ENCODE measurements at places on chromosomes 6 and 20. TPM values are rescaled to one million over a fixed set of nuclear protein-coding genes. Genes with fewer than 3 reads are reported as not detected.
A peak's percentile ranks its signal among the peaks of the same experiment; 100 is the strongest.

DNA sequence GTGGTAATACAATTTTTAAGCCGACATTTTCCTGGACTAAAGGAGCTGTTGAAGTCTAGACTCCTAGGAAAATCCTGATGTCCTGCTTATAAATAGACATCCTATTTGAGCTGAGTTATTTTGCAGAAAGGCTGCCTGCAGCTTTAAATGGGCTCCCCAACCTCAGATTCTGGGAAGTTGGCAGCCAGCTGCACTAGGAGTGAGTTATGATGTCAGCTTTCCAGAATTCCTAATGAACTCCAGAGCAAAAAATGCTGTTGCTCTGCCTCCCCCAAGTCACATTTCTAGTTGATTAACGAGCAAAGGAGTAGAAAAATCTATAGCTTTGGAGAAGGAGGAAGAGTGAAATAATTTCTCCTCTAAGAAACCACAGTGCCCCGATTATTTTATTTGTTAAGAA lies 346.3 kb upstream of the SULF2 start:
- no peak overlapping the region for H3K27ac ChIP-seq
- H3K36me3 ChIP-seq: no peaks in the 10 kb centered on the region
- H3K27me3 ChIP-seq: peaks cover 39% of the 10 kb centered on the region
- DNase-seq: no peak

- DNase-seq: no peak
- H3K4me3 ChIP-seq: peak overlapping the region; percentile 76
- H3K4me1 ChIP-seq: peaks cover 25% of the 10 kb centered on the region
These were observed 793 bp upstream of the FAM50B start for GRCh38 chr6:3848380-3848779.

- H3K36me3 ChIP-seq: peaks cover 2% of the 10 kb centered on the region
- peaks cover 3% of the 10 kb centered on the region for H3K4me1 ChIP-seq
- no peak overlapping the region for H3K4me3 ChIP-seq
- DNase-seq: no peak
- no peak overlapping the region for H3K27ac ChIP-seq
These were observed 19.7 kb upstream of the RNF8 start for GRCh38 chr6:37334047-37334446.

GRCh38 chr6:11224252-11224965 lies 8.1 kb downstream of the NEDD9 start:
- H3K27ac ChIP-seq: peak overlapping the region; percentile 83
- peaks cover 39% of the 10 kb centered on the region for H3K4me1 ChIP-seq
- H3K4me3 ChIP-seq: peak overlapping the region; percentile 83
- H3K36me3 ChIP-seq: peaks cover 5% of the 10 kb centered on the region

GRCh38 chr6:126064748-126065401 lies 78.5 kb downstream of the TRMT11 start:
- no peaks in the 10 kb centered on the region for H3K4me1 ChIP-seq
- no peak overlapping the region for H3K4me3 ChIP-seq
- no peak for DNase-seq
- H3K27ac ChIP-seq: no peak overlapping the region
- H3K36me3 ChIP-seq: peaks cover 5% of the 10 kb centered on the region

DNA sequence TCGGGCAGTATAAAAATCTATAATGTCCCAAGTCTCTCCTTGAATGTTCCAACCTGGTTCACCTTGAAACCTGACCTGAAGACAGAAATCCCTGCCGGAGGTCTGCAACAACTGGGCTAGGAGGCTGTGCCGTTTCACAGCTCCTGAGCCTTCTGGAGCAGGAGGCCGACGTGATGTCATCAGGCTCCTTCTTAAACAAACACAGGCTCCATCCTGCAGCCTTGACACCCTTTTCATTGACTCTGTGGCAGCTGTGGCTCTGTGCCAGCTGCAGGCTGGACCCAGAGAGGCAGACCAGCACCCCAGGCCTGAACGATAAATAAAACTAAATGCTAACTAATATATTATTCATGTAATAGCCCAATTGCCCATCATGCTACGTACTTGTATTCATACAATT lies 483.9 kb downstream of the CD83 start:
- DNase-seq: no peak
- peaks cover 6% of the 10 kb centered on the region for H3K4me1 ChIP-seq
- no peak overlapping the region for H3K27ac ChIP-seq
- peaks cover 7% of the 10 kb centered on the region for H3K27me3 ChIP-seq
- H3K4me3 ChIP-seq: no peak overlapping the region

GRCh38 chr6:85388531-85388930 lies 61.4 kb upstream of the NT5E start:
- peaks cover 4% of the 10 kb centered on the region for H3K36me3 ChIP-seq
- H3K4me3 ChIP-seq: no peak overlapping the region
- H3K27me3 ChIP-seq: peaks cover 25% of the 10 kb centered on the region
- H3K4me1 ChIP-seq: no peaks in the 10 kb centered on the region

DNA sequence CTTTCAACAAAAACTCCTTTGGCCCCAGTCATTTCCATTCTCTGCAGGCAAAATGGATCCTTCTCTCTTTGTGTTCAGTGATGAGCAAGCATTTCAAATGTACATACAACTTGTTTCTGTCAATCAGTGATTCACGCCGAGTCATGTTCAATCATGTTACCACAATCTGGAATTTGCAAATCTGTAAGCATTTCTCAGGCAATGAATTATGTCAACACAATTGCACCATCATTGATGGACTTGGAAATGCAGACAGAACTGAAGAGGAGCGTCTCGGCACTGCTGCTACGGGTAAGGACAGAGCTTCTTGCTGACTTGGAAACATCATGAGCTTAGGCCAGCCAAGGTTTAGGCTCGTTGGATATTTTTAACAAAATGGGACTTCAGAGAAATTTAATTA lies 132.8 kb upstream of the AGPAT4 start:
- H3K27me3 ChIP-seq: peaks cover 16% of the 10 kb centered on the region
- H3K27ac ChIP-seq: no peak overlapping the region
- no peak overlapping the region for H3K4me3 ChIP-seq
- H3K4me1 ChIP-seq: no peaks in the 10 kb centered on the region
- no peak for DNase-seq

- H3K27me3 ChIP-seq: no peaks in the 10 kb centered on the region
- DNase-seq: no peak
- H3K27ac ChIP-seq: no peak overlapping the region
- no peak overlapping the region for H3K4me3 ChIP-seq
- H3K4me1 ChIP-seq: no peaks in the 10 kb centered on the region
These were observed 46.1 kb upstream of the GFRAL start for GRCh38 chr6:55281215-55281614.

Gene HSP90AB1
- 454 TPM for total RNA-seq

Gene SUMO4
- total RNA-seq: 9.0 TPM
